ENCODE measurements at places on chromosomes 12 and 14.
A peak's percentile ranks its signal among the peaks of the same experiment; 100 is the strongest.

DNA sequence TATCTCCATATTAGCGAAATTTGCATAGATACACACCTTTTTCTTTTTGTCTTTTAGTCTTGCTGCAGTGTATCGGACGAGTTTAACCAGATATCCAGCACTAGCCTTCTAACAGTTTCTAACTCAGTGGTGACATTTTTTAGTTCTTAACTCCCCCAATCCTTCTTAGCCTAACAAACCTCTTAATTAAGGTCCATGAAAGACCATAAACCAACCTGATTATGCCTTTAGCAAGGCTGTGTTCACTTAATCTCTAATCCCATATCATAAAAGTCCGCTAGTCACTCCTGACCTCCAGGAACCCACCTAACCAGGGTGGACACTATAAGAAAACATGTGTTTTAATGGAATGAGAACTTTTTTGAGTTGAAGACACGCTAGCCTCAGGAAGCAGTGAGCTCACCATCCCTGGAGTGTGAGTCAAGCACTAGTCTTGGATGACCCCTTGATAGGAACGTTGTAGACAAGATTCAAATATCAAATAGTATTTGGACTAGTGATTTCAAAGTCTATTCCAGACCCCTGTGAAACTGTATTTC, 9.5 kb downstream of the CDKN1B start:
- peak; percentile 34 for DNase-seq

DNA sequence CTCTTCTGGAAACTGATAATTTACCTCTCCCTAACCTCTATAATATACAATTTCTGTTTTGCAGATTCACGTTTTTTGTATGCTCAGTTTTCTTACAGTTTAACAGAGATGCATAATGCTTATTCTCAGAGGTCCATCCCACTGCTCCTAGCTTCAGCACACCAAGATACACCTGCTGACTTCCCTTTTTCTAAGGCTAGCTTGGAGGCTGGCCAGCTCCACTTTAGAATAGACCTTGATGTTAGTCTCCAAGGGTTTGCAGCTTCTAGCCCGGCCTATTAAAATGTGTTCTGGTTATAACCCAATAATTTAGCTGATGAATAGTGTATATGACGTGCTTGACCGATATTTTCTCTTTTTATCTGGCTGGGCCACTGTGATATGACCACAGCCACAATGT, 261.2 kb downstream of the EGLN3 start:
- no peak for DNase-seq

- no peak for DNase-seq
Measured at GRCh38 chr12:84856156-84856900, 56.3 kb downstream of the SLC6A15 start.

- no peak for DNase-seq
Measured at GRCh38 chr14:66716227-66716626, 208.3 kb downstream of the GPHN start.

Measured in pons (tissue), 1 donor.